ENCODE measurements at places on chromosomes 6 and 20.

GRCh38 chr6:168994956-168995355 lies 258.7 kb downstream of the THBS2 start:
- DNase-seq, result no peak

DNA sequence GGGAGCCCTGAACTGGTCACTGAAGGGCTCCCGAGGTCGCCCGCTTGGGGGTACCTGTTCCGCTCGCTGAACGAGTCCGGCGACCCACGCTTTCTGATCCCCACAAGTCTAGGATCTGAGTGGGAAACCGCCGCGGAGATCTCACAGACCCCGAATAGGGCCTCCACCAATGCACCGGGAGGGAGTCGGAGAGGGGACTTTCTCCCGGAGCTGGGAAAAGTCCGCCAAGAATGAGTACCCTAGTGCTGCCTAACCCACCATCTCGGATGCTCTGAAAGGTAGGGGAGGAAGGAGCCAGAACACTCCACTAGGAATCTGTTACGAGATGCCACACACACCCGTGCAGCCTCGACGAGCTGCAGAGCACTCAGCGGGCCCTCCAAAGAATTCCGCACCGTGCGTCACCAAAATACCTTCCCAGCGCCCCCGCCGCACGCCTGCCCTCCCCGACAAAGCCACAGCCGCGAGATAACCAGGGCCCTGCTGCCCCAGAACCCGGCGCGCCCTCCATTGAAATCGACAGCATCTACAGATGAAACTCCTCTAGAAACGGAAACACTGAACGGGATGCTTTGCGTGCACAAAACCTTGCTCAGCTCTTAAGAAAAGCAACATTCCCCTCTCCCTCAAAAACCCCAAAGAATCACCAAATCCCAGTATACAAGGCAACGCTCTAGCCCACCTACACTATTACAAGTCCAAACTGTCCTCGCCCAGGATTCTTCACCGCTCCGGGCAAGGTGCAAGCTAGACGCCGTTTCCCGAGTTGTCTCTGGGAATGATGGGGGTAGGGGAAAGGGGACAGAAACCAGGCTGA lies 686 bp downstream of the COL12A1 start:
- DNase-seq, result peak; percentile 47

GRCh38 chr6:158191761-158192160 lies 23.6 kb downstream of the GTF2H5 start:
- no peak for DNase-seq

- DNase-seq, result no peak
Observed at GRCh38 chr20:9498322-9498721, 16.1 kb upstream of the LAMP5 start.

- DNase-seq, result no peak
Observed at GRCh38 chr6:155155787-155156447, 107.9 kb upstream of the CLDN20 start.

DNA sequence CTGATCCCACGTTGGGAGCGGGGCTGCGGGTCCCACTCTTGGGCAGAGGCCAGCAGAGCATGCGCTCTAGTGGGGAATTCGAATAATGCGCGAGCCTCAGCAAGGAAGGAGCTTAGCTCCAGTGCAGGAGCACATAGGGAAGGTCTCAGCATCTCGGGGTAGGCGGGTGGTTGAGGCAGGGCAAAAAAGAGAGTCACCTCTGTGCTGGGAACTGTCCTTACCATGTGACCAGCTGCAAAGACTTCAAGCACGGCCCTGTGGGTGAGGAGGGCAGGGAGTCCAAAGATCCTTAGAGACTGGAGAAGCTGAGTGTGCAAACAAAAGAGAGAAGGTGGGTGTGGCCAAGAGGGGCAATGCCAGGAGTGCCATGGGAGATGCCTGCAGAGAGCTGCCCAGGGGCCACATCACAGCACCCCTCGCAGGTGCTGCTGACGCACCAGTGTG lies 79.2 kb upstream of the CD93 start:
- DNase-seq, result peak; percentile 34

DNA sequence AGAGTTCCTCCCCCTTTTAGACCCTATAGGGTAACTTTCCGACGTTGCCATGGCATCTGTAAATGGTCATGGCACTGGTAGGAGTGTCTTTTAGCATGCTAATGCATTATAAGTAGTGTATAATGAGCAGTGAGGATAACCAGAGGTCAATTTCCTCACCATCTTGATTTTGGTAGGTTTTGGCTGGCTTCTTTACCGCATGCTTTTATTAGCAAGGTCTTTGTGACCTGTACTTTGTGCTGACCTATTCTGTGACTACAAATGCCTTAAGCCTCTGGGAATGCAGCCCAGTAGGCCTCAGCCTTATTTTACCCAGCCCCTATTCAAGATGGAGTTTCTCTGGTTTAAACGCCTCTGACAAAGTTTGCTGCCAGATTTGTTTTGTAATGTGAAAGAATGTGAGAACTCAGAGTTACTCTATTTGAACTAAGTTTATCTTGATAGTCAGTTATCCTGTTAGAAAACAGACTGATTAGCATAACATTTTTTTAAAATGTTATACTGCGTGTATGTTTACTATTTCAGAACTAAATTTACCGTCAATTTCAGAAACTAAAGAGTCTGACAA lies 111.3 kb upstream of the PRSS16 start:
- DNase-seq, result no peak

- no peak for DNase-seq
Observed at GRCh38 chr20:2519115-2519809, 10.5 kb upstream of the ZNF343 start.

- no peak for DNase-seq
Observed at GRCh38 chr6:56093776-56094175, 153.6 kb downstream of the COL21A1 start.

All from NCI-H1417 (cell line).